ENCODE measurements at places on chromosomes 3 and 15.

DNA sequence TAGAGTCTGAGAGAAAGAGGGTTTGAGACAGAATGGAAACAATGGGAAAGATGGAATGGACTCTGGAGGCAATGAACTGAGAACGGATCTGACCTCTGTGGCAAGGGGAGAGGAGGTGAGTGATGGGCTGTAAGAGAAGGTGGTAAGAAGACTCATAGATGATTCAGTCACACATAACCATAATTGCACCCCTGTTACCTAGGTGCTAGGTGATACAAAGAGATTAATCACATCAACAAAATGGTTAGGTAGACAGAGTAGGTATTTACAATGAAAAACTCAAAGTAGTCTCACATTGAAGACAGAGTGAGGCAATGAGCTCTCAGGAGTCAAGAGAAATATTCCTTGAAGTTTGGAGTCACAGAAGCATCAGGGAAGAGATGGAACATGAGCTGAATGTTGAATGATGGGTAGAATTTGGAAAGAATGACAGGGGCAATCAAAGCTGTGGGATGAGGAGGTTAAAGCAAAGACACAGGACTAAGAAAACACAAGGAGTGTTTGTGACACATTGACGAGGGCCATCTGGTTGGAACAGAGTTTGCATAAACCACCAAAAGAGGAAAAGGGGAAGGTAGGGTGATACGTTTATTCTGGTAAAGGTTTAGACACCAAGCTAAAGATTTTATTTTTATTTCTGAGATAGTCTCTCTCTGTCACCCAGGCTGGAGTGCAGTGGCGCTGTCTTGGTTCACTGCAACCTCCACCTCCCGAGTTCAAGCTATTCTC lies 32.7 kb downstream of the MME start:
- DNase-seq: no peak

GRCh38 chr3:85474241-85474640 lies 515.5 kb downstream of the CADM2 start:
- no peak for DNase-seq

DNA sequence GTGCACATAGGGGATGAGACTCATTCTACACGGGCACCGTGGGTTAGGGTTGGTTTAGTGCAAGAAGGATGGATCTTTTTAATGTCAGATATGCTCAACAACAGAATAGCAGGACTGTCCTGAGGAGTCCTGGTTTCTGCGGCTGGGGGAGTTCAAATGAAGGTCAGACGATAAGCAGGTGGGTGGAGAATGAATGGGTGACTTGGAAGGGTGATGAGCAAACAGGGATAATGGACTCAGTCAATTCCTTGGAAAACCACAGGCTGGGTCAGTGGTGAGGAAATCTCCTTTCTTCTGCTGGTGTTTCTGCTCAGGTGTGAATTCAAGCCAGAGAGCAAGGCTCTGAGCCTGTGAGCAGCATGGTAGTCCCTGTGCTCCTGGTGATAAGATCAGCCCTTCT lies 59.9 kb downstream of the MESD start:
- no peak for DNase-seq

GRCh38 chr3:5296362-5296761 lies 108.9 kb downstream of the EDEM1 start:
- DNase-seq: no peak

GRCh38 chr3:55526332-55527030 lies 39.4 kb upstream of the WNT5A start:
- no peak for DNase-seq

- DNase-seq: no peak
These were observed 38.2 kb upstream of the CHST2 start for GRCh38 chr3:143081365-143081764.

DNA sequence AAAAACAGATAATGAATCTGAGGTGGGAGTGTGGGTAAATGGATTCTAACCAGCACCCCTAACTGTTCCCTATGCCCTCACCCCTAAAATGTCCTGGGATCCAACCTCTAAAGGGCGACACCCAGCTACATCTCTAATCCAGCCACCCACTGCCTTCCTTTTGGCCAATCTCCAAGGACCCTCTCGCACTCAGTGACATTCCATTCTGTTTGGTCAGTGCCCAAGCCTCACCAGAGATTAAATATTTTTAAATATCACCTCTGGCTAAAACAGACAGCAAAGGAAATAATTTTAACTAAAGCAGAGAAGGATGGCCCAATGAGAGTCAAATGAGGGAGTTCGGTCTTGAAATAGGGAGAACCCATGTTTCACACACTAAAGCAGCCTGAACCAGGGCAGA lies 19.9 kb upstream of the SCN10A start:
- DNase-seq: no peak

DNA sequence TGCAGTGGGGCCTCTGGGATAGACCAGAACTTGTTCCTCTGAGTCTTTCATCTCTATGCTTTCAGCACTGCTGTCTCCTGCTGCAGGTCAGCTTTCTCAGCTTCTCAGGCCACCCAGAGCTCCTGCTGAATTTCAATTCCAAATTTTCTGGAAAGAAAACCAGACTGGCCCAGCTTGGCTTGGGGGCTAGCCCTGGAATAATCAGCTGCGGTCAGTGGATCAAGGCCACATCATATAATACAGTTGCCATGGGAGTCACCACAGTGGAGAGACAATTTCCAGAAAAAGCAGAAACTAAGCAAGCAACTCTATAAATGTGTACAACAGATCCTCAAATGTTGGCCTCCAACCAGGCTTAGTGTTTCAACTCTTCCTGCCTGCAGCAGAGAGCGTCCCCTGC lies 91.1 kb upstream of the SLC24A5 start:
- DNase-seq: no peak

GRCh38 chr3:194130188-194130587 lies 5.8 kb upstream of the HES1 start:
- no peak for DNase-seq

- no peak for DNase-seq
These were observed 6.3 kb downstream of the LIPC start for GRCh38 chr15:58438111-58438510.

GRCh38 chr3:111610189-111610588 lies 15.0 kb upstream of the ZBED2 start:
- peak; percentile 51 for DNase-seq

DNA sequence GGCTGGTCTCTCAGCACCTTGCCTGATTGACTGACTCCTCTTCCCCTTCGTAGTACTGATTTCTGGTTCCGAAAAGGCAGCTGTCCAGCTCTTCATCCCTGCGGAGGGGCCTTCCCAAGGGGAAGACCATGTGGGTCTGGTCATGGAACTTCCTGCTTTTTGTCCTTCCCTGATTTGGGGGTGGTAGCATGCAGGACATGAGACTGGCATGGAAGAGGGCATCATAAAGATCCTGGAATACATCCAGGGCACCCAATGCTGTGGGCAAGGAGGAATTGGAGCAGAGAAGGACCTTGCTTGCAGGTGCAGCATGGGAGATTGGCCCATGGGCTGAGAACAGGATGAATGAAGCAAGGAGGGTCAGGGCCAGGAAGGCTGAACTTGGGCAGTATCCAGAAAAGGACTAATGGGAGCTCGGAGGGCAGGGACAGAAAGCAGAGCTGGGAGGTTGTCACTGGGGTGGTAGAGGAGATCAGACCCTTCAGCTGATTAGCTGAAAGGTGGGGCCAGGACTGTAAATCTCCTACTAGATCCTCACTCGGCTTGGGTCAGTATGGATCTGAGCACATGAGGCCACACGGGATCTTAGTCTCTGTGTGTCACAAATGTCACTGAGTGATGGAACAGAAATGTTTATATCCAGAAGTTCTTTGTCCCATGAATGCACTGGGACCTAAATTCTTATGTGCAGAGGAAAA lies 59.5 kb downstream of the AMOTL2 start:
- DNase-seq: no peak

DNA sequence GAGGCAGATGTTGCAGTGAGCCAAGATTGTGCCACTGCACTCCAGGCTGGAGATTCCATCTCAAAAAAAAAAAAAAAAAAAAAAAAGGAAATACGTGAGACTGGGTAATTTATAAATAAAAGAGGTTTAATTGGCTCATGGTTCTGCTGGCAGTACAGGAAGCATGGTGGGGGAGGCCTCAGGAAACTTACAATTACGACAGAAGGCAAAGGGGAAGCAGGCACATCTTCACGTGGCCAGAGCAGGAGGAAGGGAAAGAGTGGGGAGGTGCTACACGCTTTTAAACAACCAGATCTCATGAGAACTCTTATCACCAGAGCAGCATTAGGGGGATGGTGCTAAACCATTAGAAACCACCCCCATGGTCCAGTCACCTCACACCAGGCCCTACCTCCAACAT lies 138.2 kb upstream of the IL12A start:
- no peak for DNase-seq

All from T follicular helper cell (primary cell).